Subcutaneous preadipocyte (primary cell): ENCODE measurements at places on chromosomes 12 and 14. TPM values are rescaled to one million over a fixed set of nuclear protein-coding genes. Genes with fewer than 3 reads are reported as not detected.

C12orf56 gene
- 4.8 and 11.9 TPM in 2 replicates for total RNA-seq

LPAR5 gene
- total RNA-seq, result not detected in 2 replicates

FBLN5 gene
- total RNA-seq, result 34.2 and 41.1 TPM in 2 replicates

CD4 gene
- total RNA-seq, result under 0.01 and 0.73 TPM in 2 replicates

CLEC4D gene
- total RNA-seq, result not detected in 2 replicates

EML5 gene
- under 0.01 TPM in 1 of 2 replicates, not detected in the other for total RNA-seq

MIP gene
- total RNA-seq, result not detected in 2 replicates

CNTN1 gene
- total RNA-seq, result 0.39 and 1.1 TPM in 2 replicates

LARP4 gene
- 29.8 and 34.6 TPM in 2 replicates for total RNA-seq

RERGL gene
- not detected in 2 replicates for total RNA-seq

KLRC4 gene
- not detected in 2 replicates for total RNA-seq

LYZ gene
- total RNA-seq, result not detected in 2 replicates

IAPP gene
- not detected in 2 replicates for total RNA-seq

JPH4 gene
- total RNA-seq, result not detected in 2 replicates

SLC22A17 gene
- total RNA-seq, result 5.3 and 9.9 TPM in 2 replicates

SYNDIG1L gene
- total RNA-seq, result not detected in 2 replicates

TGM1 gene
- total RNA-seq, result 0.78 and 1.1 TPM in 2 replicates
